ENCODE measurements at places on chromosomes 12 and 14.

DNA sequence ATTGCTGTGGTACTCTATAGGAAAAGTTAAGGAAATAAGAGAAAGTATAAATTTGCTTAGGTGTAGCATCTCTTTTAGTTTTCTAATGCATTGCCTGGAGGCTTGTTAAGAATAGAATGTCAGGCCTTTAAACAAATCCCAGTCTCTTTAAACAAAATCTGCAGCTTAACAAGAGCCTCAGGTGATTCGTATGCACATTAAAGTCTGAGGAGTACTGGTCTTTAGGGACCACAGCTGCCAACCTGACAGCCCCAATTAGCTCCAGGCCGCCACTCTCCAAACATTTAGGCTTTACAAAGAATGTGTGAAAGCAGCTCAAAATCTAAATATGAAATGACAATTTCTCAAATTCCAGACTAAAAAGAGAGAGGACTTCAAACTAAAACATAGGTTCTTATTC lies 35.7 kb downstream of the PAWR start:
- no peak for DNase-seq

DNA sequence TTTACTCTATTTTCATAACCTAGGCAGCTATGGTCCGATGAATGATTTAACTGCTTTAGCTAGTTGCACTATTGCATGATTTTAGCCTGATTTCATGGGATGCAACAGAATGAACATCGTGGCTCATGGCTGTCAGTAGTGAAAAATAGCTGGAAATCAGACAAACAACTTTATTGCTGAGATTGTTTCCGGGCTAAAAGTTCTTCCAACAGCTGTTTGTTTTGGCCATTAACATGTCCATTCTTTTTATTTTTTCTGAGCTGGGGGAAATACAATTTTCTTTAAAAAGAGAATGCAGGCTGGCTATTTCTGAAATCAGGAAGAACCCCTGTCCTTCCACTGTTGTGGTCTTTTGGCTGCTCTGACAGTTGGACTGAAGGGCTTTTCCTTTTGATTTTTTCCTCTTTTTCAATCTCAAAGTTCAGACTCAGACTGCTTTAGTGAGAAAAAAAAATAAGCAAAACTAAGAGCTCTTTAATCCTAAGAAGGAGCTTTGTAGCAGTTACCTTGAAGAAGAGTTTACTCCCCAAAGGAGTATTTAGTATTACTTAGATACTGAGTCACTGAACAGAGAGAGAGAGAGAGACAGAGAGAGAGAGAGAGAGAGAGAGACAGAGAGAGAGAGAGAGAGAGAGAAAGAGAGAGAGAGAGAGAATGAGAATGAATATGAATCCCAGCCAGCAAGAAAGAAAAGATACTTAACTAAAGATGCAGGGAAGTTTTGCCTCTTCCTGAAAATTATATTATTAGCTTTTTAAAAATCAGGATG lies at the start of gene NAV3:
NAV3 (plus strand) TSS at position 312 of the 769 bp plus-strand sequence. CDS start 568 bp downstream, outside the sequence.
- no peak for DNase-seq

DNA sequence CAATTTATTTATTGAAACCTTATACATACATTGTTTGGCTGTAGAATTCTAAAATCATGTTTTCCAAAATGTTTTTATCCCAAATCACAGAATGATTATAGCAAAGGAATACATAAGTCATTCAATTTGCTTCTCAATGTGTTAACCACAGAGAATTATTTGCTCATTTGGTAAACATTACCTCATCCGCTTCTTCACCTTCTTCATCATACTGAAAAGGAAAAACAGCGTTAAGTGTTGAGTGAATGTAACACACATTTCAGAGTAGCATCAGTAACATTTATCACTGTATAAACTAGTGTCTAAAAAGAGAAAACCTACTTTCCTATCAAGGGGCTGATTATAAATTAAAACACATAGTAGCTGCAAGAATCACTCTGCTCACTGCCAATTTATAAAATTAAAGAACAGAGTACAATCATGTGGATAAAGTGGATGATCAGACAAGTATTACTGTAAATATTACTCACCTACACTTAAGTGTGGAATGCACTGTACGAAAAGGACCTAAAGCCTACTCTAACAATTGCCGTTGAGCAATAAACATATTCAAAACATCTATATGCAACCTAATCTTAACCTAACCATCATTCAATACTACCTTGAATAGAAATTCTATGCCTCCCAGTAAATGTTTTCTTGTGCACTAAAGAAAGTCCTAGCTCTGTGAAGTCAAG lies 18.1 kb upstream of the PHLDA1 start:
- DNase-seq = no peak

DNA sequence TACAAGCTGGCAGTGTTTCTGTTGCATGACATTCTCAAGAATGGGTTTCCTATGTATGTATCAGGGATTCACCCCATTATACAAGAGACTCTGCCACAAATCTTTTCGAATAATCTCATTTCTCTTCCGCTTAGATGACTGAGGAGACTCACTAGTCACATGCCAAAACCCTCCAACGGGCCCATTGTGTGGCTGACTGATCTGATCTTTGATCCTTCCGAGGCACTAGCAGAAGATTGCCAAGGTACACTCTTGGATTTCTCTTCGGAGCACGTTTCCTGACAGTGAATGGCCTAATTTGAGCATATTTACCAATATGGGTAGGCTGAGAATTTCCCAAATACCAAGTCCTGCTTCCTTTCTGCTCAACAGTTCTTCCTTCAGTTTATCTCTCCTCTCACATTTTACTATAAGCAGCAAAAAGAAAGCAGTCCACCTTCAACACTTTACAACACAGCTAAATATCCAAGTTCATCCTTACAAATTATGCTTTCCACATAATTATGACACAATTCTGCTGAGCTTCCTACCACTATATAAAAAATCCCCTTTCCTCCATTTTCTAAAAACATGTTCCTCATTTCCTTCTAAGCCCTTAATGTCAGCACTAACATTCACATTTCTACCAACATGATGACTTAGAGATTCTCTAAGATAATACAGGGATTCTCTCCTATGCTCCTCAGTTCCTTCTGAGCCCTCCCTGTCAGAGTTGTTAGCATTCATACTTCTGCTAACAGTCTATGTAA lies 11.0 kb downstream of the PRPH start:
- no peak for DNase-seq

DNA sequence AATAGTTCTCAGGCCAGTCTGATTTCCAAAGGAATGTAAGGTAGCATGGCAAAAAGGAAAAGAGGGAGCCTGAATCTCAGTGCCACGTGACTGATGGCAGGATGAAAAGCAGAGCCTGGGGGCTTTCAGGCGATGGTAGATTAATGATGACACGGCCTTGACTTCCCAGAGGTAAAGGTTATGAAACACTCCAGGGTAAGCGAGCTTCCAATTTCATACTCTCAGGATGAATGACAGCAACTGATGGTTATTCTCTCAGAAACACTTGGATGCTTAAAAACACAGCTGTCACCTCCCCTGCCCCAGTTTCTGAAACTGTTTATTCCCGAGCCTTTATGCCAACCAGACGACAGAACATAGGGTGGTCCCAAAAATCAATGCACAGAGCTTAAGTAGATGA lies 28.8 kb downstream of the GDF11 start:
- no peak for DNase-seq

DNA sequence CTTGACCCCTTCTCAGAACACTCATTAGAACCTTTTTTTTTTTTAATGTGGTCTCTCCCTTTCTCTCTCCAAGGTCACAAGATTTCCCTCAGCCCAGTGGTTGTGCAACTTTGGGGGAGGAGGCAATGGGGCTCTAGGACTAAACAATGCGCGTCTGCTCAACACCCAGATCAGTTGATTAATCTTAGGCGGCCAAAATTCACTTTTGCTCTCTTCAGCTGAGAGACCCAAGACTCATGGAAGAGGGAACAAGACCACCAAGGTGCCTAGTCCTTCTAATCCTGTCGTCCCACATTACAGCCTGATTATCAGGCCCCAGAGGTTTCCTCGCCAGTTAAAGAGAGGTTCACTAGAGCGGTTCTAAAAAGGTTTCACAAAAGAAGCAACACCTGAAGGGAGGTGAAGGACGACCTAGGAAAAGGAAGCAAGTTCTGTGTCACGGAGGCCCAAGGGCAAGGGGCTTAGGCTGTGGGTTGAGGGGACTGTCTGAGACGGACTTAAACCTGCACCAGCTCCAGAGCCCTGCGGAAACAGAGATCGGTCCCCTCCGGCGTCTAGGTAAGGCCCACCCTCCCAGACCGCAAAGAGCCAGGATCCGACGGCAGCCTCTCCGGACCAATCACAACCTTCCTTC lies 824 bp upstream of the TARBP2 start:
- no peak for DNase-seq

All from suprapubic skin (tissue), 4 donors.